ENCODE measurements at places on chromosomes 4 and X.

DNA sequence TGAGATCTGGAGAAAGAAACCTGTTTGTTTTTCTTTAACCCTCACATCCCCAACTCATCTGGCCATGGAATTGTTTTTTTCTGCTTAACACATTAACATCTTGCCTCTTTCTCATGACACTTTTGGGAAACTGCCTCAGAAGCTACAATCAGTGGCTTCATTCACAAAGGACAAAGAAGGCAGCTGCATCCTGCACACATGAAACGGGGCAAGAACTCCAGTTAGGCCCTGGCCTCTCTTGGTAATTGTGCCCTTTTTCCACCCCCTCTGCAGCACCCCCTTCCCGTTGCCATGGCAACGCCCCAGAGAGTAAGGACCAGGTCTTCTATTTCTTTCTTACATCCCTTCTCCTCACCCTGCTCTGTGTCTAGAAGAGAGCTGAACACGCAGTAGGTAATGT is 103.4 kb downstream of the PDGFRA start:
- no peak for DNase-seq

DNA sequence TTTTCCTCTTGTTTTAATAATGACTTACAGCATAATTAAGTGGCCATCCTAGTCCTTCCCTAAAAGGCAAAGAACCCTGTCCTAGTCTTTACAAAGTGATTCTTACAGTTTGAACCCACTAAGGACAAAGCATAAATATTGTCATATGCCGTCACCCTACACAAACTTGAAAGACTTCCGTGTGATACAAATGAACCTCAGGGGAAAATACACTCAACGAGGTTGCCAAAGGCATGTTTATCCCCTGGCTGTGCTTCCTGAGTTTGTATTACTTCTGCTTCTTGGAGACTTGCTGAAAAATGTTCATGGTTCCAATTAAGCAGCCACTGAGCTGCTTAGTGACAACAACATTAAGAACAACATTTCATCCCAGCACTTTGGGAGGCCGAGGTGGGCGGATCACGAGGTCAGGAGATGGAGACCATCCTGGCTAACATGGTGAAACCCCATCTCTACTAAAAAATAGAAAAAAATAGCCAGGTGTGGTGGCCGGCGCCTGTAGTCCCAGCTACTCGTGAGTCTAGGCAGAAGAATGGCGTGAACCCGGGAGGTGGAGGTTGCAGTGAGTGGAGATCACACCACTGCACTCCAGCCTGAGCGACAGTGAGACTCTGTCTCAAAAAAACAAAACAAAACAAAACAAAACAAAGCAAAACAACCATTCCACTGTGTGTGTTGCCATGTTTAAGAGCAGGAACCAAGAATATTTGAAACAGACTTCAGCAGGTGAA is 16.2 kb downstream of the RASSF6 start:
- no peak for DNase-seq

- DNase-seq: no peak
Observed at GRCh38 chr4:70518716-70519115, 347 bp downstream of the AMTN start.

DNA sequence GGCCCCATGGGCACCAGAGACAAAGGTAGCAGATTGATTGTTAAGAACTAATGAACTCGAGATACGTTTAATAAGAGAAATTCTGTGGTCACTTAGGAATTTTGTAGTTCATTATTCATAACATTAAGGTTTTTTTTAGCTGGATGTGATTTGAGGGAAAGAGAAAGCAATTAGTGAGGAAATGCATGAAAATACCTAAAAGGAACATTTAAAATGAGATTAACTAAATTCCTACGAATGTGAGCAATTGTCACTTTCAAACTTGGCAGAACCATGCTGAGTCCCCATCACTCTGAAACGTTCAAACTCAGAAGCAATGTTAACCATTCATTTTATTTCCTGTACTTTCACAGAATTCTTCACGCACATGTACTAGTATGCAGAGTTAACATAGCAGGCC is 5.9 kb downstream of the PRMT9 start:
- DNase-seq: no peak

DNA sequence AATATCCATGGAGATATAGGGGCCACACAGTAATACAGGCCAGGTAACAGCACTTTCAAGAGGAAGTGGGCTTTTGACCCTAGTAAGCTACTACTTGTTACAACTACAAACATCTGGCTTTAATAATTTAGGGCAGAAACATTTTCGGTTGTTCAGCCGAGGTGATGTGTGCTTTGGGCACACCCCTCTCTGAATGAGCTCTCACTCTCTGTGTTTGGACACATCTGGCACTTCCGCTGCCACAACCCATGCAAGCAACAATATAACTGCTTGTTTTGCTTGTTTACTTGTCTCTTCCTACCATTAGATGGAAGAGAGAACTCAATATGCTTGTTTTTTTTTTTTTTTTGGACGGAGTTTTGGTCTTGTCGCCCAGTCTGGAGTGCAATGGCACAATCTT is 277.2 kb downstream of the HS3ST1 start:
- DNase-seq: no peak

DNA sequence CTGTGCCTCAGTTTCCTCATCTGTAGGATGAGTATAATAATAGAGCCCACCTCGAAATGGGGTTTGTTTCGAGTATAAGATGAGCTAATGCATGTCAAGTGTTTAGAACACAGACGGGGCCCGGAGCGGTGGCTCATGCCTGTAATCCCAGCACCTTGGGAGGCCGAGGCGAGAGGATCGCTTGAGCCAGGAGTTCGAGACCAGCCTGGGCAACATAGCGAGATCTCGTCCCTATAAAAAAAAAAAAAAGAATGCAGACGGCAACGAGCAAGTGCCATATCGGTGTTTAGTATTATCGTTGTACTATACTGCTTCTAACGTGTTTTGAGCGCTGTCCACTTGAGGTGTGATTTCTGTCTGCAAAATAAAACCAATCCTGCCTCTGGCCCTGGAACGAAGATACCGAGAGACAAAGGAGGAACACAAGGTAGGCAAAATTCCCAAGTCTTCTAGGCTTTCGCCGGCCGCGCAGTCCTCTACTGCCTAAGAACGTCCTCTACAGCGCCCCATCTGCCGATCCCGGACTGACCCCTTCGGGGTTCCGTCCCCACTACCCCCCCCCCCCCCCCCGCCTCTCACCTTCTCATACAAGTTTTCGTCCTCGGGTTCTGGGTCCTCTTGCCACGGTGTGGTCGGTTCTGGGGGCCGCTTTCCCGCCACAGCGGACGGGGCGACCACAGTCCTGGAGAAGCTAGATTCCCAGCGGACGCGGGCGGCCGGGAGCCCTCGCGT is 442 bp downstream of the NDUFB11 start:
- DNase-seq: no peak

DNA sequence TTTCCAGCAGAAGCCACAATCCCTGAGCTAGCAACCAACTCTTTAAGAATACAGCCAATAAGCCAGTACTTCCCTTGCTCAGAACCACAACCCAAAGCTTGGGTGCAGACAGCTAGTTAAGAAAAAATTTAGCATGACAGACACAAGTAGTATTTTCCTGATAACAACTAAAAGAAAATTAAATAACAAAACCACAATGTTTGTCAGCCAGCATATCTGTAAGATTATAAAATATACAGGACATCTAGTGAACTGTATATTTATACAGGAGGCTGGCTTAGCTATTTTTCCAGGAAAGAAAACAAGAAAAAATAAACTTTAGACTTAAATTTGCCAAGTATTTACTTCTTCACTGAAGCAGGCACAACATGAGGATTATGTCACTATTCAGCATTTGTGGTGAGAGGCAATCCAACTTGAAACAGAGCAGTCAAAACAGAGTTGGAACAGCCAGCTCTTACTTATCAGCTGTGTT is 6.6 kb downstream of the PF4V1 start:
- peak; percentile 74 for DNase-seq

Measured in AG04450 (cell line).